ENCODE measurements at places on chromosomes 4 and X.

- DNase-seq, result no peak
Observed at GRCh38 chr4:78324625-78325024, 226.9 kb upstream of the ANXA3 start.

DNA sequence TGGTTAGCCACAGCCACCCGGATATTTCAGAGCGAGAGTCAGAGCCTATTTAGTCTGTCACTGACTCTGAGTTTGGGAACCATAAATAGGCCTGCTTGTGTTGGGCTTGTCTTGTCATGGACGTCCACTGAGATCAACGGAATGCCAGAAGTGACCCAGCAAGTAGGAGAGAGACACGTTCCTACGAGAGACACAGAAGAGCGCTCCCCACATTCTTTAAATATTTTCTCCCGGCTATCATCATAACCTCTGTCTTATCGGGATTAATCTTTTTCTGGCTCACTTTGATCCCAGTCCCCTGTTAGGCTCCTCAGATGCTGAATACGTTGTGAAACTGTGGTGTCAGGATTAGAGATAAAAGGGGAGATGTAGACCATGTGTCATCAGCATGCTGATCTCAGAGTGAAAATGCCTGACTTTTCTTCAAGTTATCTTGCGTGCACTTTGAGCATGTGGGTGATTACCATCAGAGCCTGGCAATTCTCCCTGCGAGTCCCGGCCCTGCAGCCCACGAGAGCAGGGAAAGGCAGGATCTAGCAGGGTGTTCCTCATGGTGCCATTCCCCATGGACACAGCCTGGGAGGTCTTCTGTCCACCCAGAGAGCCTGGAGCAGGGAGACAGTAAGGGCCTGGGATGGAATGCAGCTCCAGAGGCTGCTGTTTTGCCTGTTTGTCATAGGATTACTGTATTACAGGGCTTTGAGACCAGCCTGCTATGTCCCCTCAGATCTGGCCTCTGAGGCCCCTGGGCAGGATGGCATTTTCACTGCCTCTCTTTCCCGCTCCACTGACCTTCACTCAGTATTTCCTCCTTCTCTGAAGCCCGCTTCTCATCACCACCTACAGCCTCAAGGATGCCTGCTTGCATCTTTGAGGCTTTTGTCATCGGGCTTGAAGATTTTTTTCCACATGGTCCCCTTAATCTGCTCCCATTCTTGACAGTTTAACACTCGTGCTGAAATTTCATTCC is 2.8 kb upstream of the TENM3 start:
- no peak for DNase-seq

- no peak for DNase-seq
Observed at GRCh38 chr4:84502333-84502954, 3.4 kb upstream of the NKX6-1 start.

- DNase-seq, result no peak
Observed at GRCh38 chrX:39981946-39982345, 115.8 kb downstream of the BCOR start.

All from stimulated activated CD8-positive, alpha-beta memory T cell treated with anti-CD3 and anti-CD28 coated beads, Interleukin-2, amount 100 ng/mL, for 1 hour (primary cell).